ENCODE measurements at places on chromosomes 7 and 10.

- no peak for DNase-seq
These were observed 10.9 kb upstream of the SP8 start for GRCh38 chr7:20797462-20798080.

GRCh38 chr10:32960022-32960421, 2.0 kb upstream of the ITGB1 start:
- no peak for DNase-seq

- no peak for DNase-seq
These were observed 19.8 kb downstream of the MYOF start for GRCh38 chr10:93462371-93462770.

GRCh38 chr10:11468126-11468742, 143.2 kb downstream of the USP6NL start:
- DNase-seq: no peak

GRCh38 chr10:129219364-129219763, 247.7 kb upstream of the MGMT start:
- DNase-seq: no peak

GRCh38 chr7:80830584-80831285, 88.1 kb downstream of the SEMA3C start:
- no peak for DNase-seq

GRCh38 chr7:39098506-39098905, 120.8 kb downstream of the POU6F2 start:
- DNase-seq: no peak

- DNase-seq: no peak
These were observed 103.3 kb downstream of the TPST1 start for GRCh38 chr7:66308411-66308810.

GRCh38 chr10:121351540-121351939, 246.7 kb downstream of the FGFR2 start:
- DNase-seq: peak; percentile 60

DNA sequence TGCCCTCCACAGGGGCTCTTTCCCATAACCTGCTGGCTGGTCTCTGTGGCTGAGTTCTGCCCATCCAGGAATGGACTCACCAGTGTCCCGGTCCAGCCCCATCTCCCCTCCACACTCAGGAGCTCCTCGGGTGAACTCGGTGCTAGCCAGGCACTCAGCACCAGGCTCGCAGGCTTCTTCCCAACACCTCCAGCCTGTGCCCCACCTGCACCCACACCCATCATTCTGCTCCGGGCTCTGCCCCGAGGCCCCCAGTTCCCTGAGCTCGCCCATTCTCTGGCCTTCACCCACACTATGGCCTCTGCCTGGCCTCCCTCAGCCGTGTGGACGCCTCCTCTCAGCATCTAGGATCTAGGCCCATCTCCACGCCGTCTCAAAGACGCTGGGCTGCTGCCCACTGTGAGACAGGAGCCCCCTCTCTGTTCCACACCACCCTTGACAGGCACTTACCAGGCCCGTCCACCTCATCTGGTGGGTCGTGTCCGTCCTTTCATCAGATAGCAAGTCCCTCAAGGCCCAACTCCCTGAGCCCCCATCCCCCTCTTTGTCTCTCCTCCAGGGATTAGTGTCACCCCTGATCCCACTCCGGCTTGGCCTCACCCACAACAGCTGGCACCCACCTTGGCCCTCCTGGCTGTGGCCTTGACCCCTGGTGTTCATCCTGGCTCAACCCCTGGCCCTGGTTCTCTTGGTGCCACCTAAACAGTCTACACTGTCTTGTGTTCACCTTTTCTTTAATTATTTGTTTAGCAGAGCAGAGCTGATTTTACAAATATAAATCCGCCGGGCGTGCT, 76.0 kb upstream of the FAM20C start:
- no peak for DNase-seq

DNA sequence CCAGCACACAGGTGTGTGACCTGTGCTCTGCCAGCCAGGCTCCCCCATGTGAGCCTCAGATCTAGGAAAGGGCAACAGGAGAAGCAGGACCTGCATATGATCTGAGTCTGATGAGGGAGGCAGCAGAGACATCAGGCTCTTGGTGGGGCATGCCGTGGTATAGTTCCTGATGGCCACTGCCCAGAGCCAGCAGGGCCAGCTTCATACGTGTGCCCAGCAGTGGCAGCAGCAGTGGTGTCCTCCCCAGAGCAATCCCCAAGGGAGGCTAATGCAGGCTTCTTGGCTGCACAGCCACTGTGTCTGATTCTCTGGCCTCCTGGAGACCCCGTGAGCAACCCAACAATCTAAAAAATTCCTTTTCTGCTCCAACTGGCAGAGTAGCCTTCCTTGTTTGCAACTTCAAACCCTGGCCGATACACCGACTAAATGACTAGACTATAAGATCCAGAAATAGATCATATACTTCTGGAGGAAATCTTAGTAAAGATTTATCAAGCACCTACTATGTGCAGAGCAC, 230.6 kb upstream of the ZMIZ1 start:
- no peak for DNase-seq

- no peak for DNase-seq
These were observed 45.2 kb upstream of the AKR1E2 start for GRCh38 chr10:4780782-4781181.

- DNase-seq: no peak
These were observed 217.6 kb upstream of the TCF7L2 start for GRCh38 chr10:112732277-112732921.

- peak; percentile 29 for DNase-seq
These were observed 28.9 kb upstream of the TRIM8 start for GRCh38 chr10:102615361-102615760.

DNA sequence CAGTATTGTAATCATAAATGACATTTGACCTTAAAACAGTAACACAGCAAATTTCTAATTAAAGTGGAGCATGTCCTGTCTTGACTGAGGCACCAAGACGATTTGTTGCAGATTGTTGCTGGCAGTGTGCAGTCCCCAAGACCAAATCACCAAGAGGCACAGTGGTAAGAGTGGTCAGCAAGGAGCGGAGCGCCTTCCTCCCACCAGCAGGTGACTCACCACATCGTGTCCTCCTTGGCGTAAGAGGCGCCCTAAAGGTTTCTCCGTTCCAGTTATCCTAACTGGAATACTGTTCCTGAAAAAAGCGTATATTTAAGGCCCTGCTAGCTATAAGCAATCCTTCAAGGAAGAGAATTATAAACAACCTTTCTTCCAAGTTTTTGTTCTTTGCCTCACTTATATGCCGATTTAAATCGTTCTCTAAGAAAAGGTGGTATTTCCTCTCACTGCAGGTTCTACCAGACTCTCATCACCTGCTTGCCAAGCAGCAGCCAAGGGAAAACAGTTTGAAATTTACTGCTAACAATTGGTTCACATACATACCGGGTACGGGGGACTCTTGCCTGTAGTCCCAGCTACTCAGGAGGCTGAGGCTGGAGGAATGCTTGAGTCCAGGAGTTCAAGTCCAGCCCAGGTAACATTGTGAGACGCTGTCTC, 10.7 kb upstream of the REPIN1 start:
- DNase-seq: no peak

GRCh38 chr10:43693602-43694001, 44.9 kb upstream of the ZNF32 start:
- DNase-seq: no peak

GRCh38 chr7:37336259-37336658, 112.4 kb downstream of the ELMO1 start:
- no peak for DNase-seq

DNA sequence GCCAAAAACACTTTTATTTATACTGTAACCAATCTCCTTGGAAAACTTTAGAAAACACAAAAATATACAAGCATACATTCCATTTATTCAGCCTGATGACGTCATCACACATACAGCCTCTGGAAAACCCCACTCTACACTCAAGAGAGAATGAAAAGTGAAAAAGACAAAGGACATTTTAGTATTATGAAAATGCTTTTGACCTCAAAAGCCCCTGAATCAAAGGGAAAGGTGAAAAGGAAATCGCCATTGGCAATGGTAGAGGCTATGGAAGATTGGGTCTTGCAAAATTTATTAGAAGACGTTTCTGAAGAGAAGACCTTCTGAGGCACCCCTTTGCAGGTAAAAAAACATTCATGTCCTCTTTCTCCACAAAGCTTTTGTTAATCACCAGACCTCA, 82.9 kb upstream of the STRIP2 start:
- no peak for DNase-seq

DNA sequence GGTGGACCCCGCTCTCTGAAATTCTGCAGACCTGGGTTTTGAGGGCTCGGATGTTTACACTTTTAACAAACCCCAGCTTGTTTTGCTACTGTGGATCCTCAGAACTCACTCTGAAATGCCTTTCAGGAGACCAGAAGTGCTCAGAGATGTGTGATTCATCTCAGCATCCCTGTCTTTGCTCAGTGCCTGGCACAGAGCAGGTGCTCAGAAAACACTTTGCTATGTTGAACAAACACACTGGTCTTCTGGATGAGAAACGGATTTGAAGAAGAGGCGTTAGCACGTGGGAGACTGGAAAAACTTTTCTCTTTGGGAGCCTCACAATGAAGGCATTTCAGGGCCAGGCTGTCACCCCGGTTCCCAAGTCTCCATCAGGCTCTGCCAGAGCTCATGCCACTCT, 53.3 kb downstream of the SH3PXD2A start:
- no peak for DNase-seq

- no peak for DNase-seq
These were observed 237.9 kb downstream of the ADARB2 start for GRCh38 chr10:1499359-1499957.

DNA sequence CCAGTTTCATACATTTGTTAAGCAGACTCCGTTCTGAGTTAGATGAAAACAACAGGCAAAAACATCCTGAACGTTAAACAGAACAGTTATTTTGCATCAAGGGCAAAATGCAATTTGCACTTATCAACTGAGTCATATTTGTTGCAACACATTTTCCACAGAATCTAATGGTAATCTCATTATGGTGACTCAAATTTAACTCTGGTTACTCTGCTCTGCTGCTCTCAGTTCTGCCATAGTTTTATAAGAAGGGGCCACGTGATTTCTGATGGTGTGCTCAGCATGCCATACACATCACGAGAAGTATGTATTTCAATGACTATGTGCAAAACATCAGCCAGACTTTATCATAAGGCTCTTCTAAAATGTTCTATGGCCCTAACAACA, 148.8 kb downstream of the CHCHD3 start:
- DNase-seq: no peak

DNA sequence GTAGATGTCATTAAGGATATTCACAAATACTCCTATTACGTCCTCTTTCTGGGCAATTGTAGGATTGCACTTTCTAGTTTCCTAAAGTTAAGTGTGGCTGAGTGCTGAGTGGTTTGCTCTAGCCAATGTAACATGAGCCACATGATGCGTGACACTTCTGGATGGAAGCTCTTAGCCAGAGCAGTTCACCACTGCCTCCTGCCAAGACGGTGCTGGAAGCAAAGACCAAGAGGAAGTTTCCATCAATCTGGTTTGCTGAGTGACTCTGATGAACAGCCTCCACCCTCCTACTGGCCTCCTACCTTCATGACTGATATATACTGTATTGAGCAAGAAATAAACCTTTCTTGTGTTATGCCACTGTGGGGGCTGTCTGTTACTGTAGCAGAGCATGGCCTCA, 318.1 kb downstream of the KCNMA1 start:
- DNase-seq: no peak

DNA sequence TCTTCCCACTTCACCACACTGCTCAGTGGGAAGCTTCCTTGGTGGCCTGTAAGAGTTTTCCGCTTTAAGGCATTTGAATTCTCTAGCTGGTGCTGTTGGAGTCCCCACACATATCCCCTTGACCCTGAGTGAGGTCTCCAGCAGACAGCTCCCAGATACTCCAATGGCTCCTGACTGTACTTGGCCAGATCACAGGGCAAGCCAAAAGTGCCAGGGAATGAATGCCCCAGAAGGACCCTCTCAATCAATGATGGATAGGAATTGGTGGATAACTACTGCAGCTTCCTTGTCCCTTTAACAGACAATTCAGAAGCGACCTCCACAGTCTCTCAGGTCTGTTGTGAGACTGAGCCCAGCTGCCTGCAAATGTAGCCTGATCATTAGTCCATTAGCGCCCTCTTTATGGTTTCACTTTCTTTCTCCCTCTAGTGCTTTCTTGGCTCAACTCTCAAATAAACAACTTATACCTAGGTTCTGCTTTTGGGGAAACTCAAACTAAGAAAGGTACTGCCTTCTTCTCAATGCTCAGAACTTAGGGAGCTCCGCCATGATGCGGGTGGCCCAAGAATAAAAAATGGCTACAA, 283.0 kb downstream of the TCF7L2 start:
- no peak for DNase-seq

- peak; percentile 53 for DNase-seq
These were observed 91.2 kb upstream of the PAX2 start for GRCh38 chr10:100653957-100654781.

DNA sequence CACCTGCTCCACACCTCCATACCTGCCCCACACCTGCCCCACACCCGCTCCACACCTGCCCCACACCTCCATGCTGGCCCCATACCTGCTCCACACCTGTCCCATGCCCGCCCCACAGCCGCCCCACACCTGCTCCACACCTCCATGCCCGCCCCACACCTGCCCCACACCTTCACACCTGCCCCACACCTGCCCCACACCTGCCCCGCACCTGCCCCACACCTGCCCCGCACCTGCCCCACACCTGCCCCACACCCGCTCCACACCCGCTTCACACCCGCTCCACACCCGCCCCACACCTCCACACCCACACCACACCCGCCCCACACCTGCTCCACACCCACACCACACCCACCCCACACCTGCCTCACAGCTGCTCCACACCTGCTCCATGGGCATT, 53.0 kb downstream of the PARP12 start:
- DNase-seq: no peak

GRCh38 chr7:80678707-80679106, 40.3 kb downstream of the CD36 start:
- DNase-seq: no peak

DNA sequence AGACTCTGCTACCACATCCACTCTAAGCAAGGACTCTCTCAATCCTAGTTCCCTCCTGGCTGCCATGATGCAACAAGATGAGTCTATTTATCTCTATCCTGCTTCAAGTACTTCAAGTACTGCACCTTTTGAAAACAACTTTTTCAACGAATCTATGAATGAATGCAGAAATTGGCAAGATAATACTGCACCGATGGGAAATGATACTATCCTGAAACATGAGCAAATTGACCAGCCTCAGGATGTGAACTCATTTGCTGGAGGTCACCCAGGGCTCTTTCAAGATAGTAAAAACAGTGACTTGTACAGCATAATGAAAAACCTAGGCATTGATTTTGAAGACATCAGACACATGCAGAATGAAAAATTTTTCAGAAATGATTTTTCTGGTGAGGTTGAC, 40.7 kb downstream of the AHR start:
- DNase-seq: no peak

GRCh38 chr10:4307910-4308309, 518.1 kb upstream of the AKR1E2 start:
- no peak for DNase-seq

DNA sequence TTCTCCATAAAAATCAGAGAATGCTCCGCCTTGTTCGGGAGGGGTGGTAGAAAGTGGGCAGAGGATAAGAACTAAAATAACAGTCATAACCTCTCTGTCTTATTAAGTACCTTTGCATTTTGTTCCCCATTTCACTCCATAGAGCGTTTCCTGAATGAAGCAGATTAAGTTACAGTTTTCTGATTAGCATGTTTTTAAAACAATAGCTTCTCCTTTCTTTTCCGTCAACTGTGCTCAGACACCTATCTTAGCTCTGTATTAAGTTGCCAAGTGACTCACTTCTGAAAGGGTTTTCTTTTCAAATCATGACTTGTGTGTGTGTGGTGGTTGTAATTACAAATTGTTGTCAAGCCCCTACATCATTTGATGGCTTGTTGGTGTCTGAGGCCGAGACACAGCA, 1.4 kb downstream of the HABP2 start:
- DNase-seq: no peak

GRCh38 chr10:132066186-132066585, 440 bp downstream of the JAKMIP3 start:
- no peak for DNase-seq

- no peak for DNase-seq
These were observed 195.4 kb downstream of the MACC1 start for GRCh38 chr7:20021831-20022230.

All from left hindlimb (tissue), 1 donor.